ENCODE measurements at places on chromosomes 6 and 20.

DNA sequence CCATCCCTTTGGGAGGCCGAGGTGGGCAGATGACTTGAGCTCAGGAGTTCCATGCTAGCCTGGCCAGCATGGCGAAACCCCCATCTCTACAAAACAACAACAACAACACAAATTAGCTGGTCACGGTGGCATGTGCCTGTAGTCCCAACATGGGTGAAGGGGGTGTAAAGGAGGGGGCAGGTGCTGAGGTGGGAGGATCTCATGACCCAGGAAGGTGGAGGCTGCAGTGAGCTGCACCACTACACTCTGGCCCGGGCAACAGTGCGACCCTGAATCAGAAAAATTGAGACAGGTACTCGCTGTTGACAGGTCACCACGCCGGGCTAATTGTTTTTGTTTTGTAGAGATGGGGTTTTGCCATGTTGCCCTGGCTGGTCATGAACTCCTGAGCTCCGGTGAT lies 4.2 kb downstream of the SCAF8 start:
- DNase-seq, result no peak

DNA sequence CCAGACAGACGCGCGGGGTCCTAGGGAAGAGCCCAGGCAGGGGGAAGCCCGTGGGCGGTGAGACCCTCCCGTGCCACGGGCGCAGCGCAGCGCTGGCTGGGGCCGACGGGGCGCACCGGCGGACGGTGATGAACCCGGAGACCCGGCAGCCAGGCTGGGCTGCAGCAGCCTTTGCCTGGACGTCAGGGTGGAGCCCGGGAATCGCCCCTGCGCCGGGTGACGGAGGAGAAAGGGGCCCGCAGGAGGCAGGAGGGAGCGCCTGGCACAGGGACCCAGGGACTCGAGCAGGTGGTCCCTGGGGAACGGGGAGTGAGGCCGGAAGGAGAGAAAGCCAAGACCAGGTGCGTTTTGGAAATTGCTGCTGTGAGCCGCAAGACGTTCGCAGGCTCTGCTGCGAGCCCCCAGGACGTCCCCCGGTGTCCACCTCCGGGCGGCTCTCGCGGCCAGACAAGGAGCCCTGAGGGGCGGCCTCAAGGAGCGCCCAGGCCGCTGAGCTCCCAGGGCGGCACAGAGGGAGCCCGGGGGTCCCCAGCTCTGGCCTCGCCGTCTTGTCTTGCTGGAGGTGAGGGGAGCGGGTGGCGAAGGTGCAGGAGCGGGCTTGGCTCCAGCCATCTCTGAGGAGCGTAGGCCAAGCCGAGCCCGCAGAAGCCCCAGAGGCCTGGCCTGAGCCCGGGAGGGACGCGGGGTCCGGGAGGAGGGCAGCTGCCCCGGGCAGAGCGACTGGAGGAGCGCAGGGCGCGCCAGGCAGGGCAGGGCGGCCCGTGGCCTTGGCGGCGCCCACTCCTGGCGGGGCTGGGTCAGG lies 191.2 kb upstream of the PDE10A start:
- DNase-seq, result no peak

- no peak for DNase-seq
Measured at GRCh38 chr20:47676912-47677634, 108.2 kb downstream of the SULF2 start.

DNA sequence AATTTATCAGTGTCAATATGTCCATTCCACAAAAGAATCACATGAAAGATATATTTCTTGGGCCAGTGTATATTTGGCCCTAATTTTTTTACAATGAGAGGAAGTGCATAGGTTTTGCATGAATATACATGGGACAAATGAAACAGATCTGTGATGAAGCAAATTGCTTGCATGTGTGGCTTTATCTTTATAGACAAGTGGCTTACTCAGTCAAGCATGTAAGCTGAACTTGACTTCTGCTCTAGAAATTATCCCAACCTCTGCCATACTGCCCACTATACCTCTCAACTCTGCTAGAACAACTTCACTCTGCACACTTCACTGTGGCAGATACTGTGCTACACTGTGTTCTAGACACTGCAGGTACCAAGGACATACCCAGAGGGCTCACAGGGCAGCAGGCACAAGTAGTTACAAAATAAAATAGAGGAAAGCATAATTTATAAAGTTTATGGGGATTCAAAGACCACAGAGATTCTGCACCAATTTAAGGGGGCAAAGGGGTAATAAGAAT lies 349.2 kb upstream of the HSF2 start:
- no peak for DNase-seq

- DNase-seq, result no peak
Measured at GRCh38 chr6:35185302-35185681, 28.5 kb upstream of the SCUBE3 start.

- no peak for DNase-seq
Measured at GRCh38 chr6:37061157-37061804, 55.8 kb downstream of the FGD2 start.

DNA sequence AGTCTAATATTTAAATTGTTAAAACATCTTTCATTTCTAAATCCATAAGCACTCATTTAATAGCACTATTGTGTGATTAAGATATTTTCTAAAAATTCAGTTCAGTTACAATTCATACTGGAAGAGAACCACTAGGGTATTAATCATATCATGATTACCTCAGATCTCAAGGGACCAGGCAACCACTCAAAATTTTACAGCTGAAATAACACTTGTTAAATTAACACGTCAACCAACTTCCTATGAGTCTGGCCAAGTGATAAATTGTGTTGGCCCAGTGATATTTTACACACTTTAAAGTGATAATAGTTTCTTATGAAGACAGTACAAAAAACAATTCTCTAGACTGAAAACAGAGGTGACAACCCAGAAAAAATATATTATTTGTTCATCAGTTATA lies 869.0 kb upstream of the ADGRB3 start:
- DNase-seq, result no peak

DNA sequence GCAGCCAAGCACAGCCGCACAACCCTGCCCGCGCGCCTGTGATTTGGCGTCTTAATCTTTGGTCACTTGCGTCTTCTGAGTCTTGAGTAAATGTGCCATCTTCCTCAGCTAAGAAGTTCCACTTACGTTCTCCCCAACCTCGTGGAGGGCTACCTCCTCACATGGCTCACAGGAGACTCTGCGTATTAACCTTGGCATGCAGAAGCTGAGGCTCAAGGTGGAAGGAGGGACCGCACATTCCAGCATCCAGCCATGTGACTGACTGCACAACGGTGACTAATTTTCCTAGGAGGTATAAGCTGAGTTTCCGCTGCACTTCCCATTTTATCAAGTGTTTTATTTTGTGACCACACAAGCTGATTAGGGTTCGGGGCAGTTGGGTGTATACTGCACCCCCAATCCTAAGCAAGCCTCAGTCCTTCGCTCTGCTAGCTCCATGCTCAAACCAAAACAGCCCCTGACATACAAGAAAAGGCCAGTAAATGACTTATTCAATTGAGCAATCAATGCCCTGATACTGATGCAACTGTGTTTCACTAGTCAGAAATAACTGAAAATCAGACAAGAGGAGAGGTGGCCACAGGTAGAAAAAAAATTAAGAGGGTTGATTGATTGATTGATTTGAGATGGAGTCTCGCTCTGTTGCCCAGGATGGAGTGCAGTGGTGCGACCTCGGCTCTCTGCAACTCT lies 7.0 kb downstream of the BEND3 start:
- DNase-seq, result no peak

GRCh38 chr6:109902870-109903269 lies 75.2 kb upstream of the GPR6 start:
- DNase-seq, result no peak

DNA sequence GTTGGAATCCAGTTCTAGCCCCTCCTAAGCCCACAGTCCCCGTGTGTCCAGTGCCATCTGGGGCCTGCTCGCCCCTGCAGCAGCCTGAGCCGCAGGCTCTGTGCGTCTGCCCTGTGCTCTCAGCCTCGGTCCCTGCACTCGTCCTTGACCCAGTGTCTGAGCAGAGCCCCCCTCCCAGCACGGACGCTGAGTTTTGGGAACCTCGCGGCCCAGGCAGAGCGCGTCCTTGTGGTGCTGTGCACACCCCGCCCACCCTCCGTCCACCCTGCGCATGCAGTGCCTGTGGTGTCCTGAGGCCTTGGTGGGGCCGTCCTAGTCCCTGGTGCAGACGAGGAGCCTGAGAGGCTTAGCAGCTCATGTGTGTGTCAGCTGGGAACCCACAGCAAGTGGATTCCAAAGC lies 31.6 kb downstream of the OSBPL2 start:
- no peak for DNase-seq

DNA sequence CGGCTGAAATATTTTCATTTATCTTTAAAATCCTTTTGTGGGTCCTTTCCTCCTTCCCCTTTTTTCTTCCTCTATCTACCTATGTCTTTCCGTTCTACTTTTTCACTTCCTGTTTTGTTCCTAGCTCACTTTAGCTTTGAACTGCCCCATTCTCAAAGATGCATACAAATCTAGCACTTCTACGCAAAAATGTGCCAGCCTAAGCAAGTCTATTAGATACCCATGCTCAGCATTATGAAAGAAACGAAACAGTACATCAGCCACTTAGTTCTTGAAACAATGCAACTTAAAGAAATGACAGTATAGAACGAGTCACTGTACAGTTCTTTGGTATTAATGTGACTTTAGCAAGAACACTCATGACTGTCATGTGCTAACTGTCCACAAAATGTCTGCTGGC lies 47.3 kb upstream of the MARCKS start:
- DNase-seq, result no peak

GRCh38 chr6:45920819-45921511 lies 94.7 kb downstream of the CLIC5 start:
- no peak for DNase-seq
